ENCODE measurements at places on chromosomes 4 and X.

DNA sequence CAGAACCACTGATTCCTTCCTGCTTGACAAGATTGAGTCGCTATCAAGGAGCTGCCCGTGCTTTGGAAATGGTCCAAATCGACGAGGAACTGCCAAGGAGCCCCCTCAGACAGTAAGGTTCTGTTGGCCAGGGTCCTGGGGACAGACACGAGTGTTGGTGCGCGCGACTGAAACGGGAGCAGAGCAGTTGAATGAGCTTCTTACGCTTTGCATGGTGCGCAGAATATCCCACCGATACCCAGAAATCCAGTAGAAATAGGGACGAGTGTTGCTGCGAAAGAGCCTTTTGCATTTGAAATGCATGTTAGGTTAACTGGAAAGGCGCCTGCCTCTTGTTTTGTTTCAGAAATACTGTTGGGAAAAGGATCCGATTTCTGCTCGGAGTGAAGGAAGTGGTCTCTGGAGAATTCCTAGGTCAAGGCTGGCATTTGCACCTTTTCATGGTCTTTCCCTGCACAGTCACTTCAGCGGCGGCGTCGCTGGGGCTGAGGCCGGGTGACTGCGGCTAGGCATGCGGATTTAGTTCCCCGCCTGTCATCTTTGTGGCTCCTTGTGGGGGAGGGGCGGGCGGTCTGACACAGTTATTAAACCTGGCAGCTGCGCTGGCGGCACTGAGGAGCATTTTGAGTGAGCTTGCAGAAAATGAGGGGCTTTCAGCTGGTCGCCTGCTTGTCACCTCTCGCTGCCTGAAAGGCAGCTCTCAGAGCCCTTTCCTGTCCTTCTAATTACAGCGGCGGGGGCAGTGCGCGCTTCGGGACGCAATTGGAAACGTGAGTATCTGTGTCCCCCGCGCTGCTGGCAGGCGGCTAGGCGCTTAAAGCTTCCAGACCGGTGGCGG lies 51.5 kb upstream of the TRIM2 start:
- DNase-seq, result no peak

GRCh38 chr4:66929748-66930147 lies 615.6 kb downstream of the CENPC start:
- no peak for DNase-seq

DNA sequence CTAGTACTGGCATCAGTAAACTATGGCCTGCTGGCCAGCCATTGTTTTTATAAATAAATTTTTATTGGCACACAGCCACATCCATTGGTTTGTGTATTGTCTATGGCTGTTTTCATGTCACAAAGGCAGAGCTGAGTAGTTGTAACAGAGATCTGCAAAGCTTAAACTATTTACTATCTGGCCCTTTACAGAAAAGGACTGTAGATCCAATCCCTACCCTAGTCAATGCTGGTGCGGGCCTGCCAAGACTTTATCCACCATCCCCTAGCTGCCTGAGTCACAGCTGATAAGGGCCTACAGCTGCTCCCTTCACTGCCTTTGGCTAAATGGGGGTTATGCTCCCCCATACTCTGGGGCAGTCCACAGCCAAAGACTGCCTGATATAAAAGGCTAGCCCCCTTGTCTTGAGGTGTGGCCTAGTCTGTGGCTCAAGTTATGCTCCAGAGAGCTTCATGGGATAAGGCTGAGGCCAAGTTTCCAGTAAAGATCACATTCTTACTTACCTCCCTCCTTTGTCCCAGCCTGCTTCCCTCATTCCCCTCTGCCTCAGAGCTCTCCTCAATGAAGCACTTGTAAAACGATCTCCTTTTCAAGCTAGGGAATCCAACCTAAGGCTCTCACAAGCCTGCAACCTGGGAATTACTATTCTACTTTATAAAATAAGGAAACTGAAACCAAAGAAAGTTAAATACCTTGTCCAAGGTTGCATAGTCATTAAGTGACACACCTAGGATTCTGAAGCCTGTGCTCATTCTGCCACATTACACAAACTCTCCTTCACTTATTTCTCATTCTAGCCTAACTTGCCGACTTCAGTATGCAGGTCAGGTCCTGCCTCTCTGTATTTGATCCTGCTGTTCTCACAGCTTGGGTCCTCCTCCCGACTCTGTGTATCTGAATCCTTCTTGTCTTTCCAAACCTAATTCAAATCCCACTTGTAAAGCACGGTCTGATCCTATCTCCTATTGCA lies 20.7 kb downstream of the ACE2 start:
- DNase-seq, result no peak

- DNase-seq, result no peak
These were observed 21.2 kb downstream of the TRAM1L1 start for GRCh38 chr4:117063961-117064696.

GRCh38 chrX:130539721-130540321 lies 138.0 kb downstream of the RBMX2 start:
- DNase-seq, result no peak

Measured in natural killer cell treated with Interleukin-12 subunit alpha and Interleukin-12 subunit beta and Interleukin-15 and Interleukin-18, amount 100 ng/mL, for 72 hours (primary cell).